DMS153 (cell line): ENCODE measurements at places on chromosomes 2 and 18.

DNA sequence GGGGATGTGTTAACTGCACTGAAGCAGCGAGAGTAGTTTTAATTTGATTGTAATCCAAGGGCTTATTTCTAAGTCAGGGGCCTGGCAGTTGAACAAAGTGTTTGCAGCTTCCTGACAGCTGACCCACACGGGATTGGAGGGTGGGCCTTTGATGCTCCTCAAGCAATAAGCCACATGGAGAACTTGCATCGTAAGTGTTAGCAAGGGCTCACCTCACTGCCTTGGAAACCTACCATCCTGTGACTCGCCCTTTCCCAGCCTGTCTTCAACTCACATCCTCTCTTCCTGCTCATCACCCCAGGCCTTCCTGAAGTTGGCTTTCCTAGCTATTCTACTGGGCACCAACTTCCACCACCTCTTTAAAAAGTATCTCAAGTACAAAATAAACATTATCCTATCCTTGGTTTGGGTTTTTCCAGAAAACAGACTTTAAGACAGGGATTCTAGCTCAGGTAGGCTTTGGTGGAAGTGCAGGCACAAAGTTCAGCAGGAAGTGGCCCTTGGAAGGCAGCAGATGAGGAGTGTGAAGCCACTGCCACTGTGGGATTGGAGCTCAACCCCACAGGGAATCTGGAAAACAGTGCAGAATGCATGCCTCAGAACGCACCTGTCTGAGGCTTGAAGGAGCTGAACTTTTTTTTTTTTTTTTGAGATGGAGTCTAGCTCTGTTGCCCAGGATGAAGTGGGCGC is 31.6 kb downstream of the B3GNT2 start:
- DNase-seq, result no peak

DNA sequence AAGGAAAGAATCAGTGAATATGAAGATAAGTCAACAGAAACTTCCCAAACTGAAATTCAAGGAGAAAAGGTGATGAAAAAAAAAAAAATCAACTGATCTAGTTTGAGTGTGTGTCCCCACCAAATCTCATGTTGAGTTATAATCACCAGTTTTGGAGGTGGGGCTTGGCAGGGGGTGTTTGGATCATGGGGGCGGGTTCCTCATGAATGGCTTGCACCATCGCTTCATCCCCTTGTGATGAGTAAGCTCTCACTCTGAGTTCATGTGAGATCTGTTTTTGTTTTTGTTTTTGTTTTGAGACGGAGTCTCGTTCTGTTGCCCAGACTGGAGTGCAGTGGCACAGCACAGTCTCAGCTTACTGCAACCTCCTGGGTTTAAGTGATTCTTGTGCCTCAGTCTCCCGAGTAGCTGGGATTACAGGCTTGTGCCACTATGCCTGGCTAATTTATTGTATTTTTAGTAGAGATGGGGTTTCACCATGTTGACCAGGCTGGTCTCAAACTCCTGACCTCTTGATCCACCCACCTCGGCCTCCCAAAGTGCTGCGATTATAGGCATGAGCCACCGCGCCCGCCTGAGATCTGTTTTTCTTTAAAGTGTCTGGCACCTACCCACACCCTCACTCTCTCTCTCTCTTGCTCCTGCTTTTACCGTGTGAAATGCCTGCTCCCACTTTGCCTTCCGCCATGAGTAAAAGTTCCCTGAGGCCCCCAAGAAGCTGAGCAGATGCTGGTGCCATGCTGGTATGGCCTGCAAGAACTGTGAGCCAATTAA is 4.0 kb upstream of the SLC66A2 start:
- no peak for DNase-seq

GRCh38 chr2:213696442-213696841 is 412.2 kb downstream of the SPAG16 start:
- no peak for DNase-seq

GRCh38 chr2:65507102-65508069 is 75.0 kb upstream of the SPRED2 start:
- DNase-seq, result no peak

GRCh38 chr18:63492851-63493250 is 16.1 kb downstream of the SERPINB5 start:
- no peak for DNase-seq
